ENCODE measurements at places on chromosomes 1 and 21. TPM values are rescaled to one million over a fixed set of nuclear protein-coding genes. Genes with fewer than 3 reads are reported as not detected.

NGF gene
- total RNA-seq: not detected

ACP6 gene
- 11.5 TPM for total RNA-seq

RXRG gene
- 0.66 TPM for total RNA-seq

RLF gene
- total RNA-seq: 26.1 TPM

KRTAP10-3 gene
- 4.8 TPM for total RNA-seq

LMX1A gene
- not detected for total RNA-seq

FAM177B gene
- not detected for total RNA-seq

FCRL5 gene
- not detected for total RNA-seq
